A172 (cell line): ENCODE measurements at places on chromosomes 1 and 21. TPM values are rescaled to one million over a fixed set of nuclear protein-coding genes. Genes with fewer than 3 reads are reported as not detected.

Gene WDR4
- total RNA-seq, result 18.5 and 22.4 TPM in 2 replicates

DNA sequence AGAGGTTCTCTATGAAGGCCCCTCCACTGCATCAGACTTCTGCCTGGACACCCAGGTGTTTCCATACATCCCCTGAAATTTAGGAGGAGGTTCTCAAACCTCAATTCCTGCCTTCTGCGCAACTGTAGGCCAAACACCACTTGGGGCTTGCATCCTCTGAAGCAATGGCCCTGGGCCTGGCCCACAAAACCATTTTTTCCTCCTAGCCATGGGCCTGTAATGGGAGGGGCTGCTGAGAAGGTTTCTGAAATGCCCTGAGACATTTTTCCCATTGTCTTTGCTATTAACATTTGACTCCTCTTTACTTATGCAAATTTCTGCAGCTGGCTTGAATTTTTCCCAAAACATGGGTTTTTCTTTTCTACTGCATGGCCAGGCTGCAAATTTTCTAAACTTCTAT, 37.9 kb upstream of the PTPRC start:
- DNase-seq, result no peak

GRCh38 chr21:42640486-42640885, 12.9 kb upstream of the PDE9A start:
- DNase-seq, result no peak

GRCh38 chr1:116234429-116234828, 123.2 kb downstream of the MAB21L3 start:
- DNase-seq, result no peak

- DNase-seq, result no peak
Measured at GRCh38 chr1:31765041-31765467, 914 bp upstream of the ADGRB2 start.
